Subcutaneous adipose tissue (tissue), 4 donors: ENCODE measurements at places on chromosomes 7 and 10. TPM values are rescaled to one million over a fixed set of nuclear protein-coding genes. Genes with fewer than 3 reads are reported as not detected.

Gene CFAP43
- not detected for total RNA-seq

Gene ATP5F1C
- 224 TPM for total RNA-seq

Gene NAT16
- total RNA-seq: not detected

Gene RTKN2
- total RNA-seq: 0.44 TPM

Gene ABCA13
- not detected for total RNA-seq

Gene CDC14C
- not detected for total RNA-seq

Gene CTNNA3
- total RNA-seq: 0.22 TPM

Gene NOD1
- total RNA-seq: 18.0 TPM

Gene PNLIPRP1
- not detected for total RNA-seq

Gene PON3
- total RNA-seq: 6.0 TPM

Gene DDC
- not detected for total RNA-seq

Gene NODAL
- total RNA-seq: not detected

Gene BMPER
- total RNA-seq: 4.0 TPM

Gene HPS6
- total RNA-seq: 27.9 TPM

Gene NXPH1
- not detected for total RNA-seq

Gene PPP1R3A
- not detected for total RNA-seq

Gene DYNC1I1
- total RNA-seq: 4.5 TPM

Gene C7orf25
- total RNA-seq: 15.1 TPM

Gene RPEL1
- not detected for total RNA-seq

Gene GFRA1
- 78.9 TPM for total RNA-seq

Gene TMEM213
- not detected for total RNA-seq

Gene PTPRZ1
- 1.1 TPM for total RNA-seq

Gene SPDYE2B
- total RNA-seq: not detected

Gene UCMA
- total RNA-seq: not detected

Gene ADAM12
- 11.5 TPM for total RNA-seq

Gene LIPF
- total RNA-seq: not detected

Gene DNAJC12
- not detected for total RNA-seq

Gene MBL2
- total RNA-seq: not detected

Gene PARD3
- total RNA-seq: 39.4 TPM

Gene PNLIPRP2
- not detected for total RNA-seq

Gene NUTM2A
- 0.85 TPM for total RNA-seq

Gene FZD1
- 5.7 TPM for total RNA-seq

Gene FAM25C
- not detected for total RNA-seq

Gene HYAL4
- not detected for total RNA-seq

Gene FBXO24
- not detected for total RNA-seq

Gene GNA12
- 27.9 TPM for total RNA-seq

Gene OPN4
- total RNA-seq: 0.22 TPM

Gene GCK
- total RNA-seq: 0.22 TPM

Gene WASL
- total RNA-seq: 30.0 TPM

Gene PRF1
- total RNA-seq: 4.2 TPM

Gene MYH16
- not detected for total RNA-seq

Gene TMEM106B
- 29.0 TPM for total RNA-seq

Gene SLC26A4
- 0.34 TPM for total RNA-seq

Gene ERVW-1
- total RNA-seq: not detected

Gene SEMA3E
- total RNA-seq: 5.3 TPM

Gene PPP1R3C
- total RNA-seq: 2.9 TPM

Gene NKX1-2
- not detected for total RNA-seq

Gene COMMD3
- 38.3 TPM for total RNA-seq

Gene SFTPD
- total RNA-seq: not detected

Gene FZD8
- total RNA-seq: 0.85 TPM

Gene GJD4
- total RNA-seq: not detected

Gene TRAPPC14
- 2.9 TPM for total RNA-seq

Gene GTF2IRD1
- total RNA-seq: 6.0 TPM

Gene AP5Z1
- total RNA-seq: 39.4 TPM

Gene CYP2E1
- total RNA-seq: 1.1 TPM

Gene RAMP3
- 166 TPM for total RNA-seq

Gene AKR1C8
- total RNA-seq: 3.6 TPM

Gene WDR86
- total RNA-seq: 14.5 TPM

Gene WNT8B
- total RNA-seq: not detected
